ENCODE measurements at places on chromosomes 11 and 22.
A peak's percentile ranks its signal among the peaks of the same experiment; 100 is the strongest.

- DNase-seq: peak; percentile 86
Observed at GRCh38 chr11:78417888-78418583, 416 bp upstream of the GAB2 start.

- DNase-seq: no peak
Observed at GRCh38 chr11:82092904-82093303, 640.8 kb downstream of the FAM181B start.

DNA sequence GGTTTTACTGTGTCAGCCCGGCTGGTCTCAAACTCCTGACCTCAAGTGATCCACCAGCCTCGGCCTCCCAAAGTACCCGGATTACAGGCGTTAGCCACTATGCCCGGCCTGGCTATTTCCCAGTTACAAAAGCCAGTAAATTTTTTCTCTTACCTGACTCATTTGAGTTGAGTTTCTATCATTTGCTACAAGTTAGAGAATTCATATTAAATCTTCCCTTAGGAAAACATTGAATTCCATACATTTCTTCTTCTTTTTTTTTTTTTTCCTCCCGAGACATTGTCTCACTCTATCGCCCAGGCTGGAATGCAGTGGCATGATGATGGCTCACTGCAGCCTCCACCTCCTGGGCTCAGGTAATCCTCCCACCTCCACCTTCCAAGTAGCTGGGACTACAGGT lies 26.0 kb downstream of the CHEK2 start:
- no peak for DNase-seq

DNA sequence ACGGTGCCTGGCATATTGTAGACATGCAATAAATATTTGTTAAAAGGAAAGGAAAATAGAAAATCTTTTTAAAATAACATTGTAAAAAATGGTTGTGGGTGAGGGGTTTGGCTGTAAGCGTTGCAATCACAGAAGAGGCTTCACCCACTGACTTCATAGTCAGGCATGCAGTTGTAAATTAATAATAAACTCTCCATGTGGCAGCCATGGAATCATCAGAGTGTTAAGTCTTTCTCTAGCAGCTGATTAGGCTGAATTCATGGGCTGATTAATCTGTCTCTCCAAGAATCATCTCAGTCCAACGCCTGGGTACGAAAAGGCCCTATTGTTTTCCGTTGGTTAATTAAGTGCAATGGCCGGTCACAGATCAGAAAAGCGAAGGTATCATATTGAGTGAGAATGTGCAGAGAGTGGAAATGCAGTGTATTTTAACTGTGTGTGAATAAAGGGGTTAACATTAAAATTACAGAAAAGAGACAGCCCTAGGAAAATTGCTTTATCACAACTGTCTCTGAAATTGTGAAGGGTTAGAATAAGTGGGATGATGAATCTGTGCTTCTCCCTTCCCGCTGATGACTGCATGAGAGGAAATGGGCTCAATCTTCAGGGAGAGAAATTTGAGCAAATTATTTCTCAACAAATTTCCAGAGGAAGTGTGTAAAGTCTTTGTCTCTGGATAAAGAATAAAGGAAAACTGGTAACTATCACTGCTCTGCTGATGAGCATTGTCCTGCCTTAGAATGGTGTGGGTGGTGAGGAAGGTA lies 269.0 kb downstream of the FAM76B start:
- DNase-seq: no peak

DNA sequence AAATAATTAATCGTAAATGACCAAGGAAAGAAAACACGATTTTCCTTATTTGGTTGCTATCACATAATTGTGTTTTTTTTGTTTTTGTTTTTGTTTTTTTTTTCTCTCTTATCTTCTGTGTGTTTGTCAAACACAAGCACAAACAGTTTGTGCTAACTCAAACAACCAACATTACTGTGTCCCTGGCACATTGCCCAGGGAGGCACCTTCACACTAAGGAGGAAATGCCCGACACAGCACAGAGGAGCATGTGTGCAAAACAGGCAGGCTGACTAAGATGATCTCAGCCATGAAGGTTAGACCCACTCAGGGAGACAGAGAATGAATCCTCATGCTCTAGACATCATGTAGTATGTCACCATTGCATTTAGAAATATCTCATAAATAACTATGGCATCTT lies 130.1 kb downstream of the SOX6 start:
- peak; percentile 43 for DNase-seq

GRCh38 chr11:29756871-29757270 lies 260.0 kb downstream of the KCNA4 start:
- DNase-seq: no peak

DNA sequence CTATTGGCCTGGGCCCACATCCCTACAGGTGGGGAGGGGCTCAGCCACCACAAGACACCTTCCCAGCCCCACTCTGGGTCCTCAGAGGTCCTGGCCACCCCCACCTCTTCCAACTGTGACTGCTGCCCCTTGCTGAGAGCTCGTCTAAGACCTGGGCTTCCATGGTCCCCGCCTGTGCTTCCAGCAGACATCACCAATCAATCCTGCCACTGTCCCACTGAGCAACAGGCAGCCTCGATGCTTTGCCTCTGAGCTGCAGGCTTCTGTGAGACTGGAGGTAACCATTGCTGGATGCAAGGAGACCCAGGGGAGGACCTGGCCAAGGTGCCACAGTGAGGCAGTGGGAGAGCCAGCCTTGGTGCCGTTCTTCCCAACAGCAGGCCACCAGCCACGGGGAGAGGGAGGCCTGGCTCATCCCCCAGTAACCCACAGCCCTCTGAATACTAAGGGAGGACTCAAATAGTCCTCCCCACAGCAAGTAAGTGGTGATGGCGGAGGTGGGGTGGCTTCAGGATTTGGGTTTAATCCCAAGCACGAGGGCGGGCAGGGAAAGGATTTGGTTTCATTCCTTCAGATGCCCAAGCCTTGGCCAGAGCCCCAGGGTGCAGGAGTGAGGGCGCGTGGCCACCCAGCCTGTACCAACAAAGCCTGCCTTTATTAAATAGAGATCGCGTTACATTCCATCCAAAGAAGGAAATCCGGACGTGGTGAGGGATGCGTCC lies 5.5 kb upstream of the FADS3 start:
- no peak for DNase-seq

GRCh38 chr11:36741515-36741914 lies 143.5 kb upstream of the RAG2 start:
- no peak for DNase-seq

DNA sequence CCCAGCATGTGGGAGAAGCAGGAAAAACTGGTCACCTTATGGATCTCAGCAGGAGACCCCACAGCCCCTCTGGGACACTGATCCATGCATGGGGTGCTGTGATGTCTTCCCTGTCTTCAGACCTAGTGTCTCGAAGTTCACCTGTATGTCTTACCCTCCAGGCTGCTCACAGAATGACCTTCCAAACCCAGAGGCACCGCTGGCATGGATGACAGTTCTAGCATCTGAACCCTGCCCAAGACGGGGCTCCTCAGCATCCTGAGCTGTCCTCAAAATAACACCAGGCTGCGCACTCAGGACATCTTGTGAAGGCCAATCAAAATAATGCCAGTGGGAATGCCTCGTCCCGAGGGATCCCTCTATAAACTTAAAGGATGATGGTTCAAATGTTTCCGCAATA lies 824.9 kb downstream of the TBC1D22A start:
- no peak for DNase-seq

DNA sequence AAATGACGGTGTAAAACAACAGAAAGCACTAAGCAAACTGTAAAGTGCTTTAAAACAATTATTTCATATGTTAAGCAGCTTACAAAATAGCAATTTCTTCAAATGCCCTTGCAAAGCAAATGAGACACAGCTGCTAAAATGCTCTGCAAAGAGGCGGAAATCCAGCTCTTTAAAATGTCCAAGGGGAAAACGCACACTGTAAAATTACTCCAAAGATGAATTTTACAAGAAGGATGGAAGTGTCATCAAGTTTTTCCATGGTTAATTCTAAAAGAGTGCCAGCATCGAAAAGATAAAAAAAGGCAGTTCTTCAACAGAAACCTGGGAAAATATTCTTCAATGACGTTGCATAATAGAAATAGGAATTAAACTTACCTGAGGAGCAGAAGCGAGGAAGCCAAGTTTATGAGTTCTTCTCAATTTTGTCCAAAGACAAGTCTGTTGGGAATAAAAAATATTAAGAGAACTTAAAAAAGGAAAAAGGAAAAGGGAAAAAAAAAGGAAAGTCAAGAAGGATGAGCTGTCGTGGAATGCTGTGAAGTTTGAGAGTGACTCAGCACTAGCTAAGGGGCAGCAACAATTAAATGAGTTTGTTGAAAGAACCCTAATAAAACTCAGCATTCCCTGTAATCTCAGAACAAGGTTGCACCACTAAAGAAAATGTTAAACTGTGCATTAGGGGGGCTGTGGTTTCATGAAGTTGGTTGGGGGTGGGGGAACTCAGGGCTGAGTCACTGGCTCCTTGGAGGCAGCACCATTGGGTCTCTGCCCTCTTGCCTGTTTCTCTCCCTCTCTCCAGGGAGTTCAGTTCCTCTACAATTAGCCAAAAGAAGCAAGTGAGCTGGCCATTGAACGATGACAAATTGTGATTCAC lies 64.2 kb upstream of the BLID start:
- DNase-seq: no peak

GRCh38 chr22:32517488-32517887 lies 42.9 kb downstream of the FBXO7 start:
- DNase-seq: no peak

GRCh38 chr22:39773976-39774539 lies 119.5 kb downstream of the ENTHD1 start:
- peak; percentile 27 for DNase-seq

DNA sequence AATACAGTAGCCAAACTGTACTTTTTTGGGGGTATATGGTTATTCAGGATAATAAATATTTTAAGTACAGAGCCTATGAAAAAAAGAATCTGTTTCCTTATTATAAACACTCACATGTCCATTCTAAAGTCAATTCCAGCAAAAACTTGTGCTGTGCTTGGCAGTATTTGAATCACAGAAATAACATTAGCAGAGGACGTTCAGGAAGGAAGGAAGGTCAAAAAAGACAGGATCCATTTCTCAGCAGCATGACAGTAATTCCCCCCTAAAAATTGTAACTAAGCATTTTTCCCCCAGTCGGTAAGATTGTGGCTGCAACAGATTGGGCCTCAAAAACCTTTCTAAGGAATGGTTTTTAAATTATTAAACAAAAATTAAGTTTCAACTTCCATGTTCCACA lies 124.8 kb downstream of the ATG16L2 start:
- no peak for DNase-seq

- DNase-seq: no peak
Observed at GRCh38 chr22:21832291-21833290, 34.9 kb downstream of the MAPK1 start.

GRCh38 chr22:44037519-44038375 lies 13.6 kb downstream of the PARVB start:
- DNase-seq: no peak

DNA sequence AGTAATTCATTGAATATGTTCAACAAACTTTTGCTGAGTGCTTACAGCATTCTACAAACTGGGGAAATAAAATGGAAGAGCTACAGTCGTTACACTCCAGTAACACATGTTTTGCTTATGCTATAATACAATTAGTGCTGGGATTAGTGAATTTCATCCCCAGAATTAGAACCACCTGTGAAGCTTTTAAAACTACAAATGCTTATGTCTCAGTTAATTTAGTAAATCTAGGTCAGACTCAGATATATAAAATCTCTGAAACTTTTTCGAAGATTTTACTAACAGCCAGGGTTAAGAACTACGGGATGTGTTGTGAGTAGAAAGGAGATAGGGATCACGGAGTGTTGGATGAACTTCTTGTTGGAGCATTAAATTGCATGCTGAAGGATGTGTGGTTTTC lies 33.7 kb upstream of the EED start:
- no peak for DNase-seq

- DNase-seq: no peak
Observed at GRCh38 chr22:23012081-23012622, 58.2 kb upstream of the GNAZ start.

GRCh38 chr11:91129596-91129995 lies 906.7 kb upstream of the CHORDC1 start:
- peak; percentile 88 for DNase-seq

DNA sequence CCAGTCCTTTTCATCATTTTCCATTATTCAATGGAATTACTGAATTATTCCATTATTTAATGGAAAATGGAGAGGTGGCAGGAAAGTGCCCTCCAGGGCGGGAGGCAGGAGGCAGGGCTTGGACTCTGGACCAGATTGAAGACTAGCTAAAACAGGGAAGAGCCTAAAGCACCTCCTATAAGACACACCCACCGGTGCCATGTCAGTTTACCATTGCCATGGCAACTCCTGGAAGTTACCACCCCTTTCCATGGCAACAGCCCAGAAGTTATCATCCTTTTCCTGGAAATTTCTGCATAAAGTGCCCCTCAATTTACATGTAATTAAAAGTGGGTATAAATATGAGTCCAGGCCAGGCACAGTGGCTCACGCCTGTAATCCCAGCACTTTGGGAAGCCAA lies 443.7 kb downstream of the TBC1D22A start:
- DNase-seq: no peak

GRCh38 chr11:119371778-119372182 lies 9.7 kb downstream of the USP2 start:
- DNase-seq: peak; percentile 33

DNA sequence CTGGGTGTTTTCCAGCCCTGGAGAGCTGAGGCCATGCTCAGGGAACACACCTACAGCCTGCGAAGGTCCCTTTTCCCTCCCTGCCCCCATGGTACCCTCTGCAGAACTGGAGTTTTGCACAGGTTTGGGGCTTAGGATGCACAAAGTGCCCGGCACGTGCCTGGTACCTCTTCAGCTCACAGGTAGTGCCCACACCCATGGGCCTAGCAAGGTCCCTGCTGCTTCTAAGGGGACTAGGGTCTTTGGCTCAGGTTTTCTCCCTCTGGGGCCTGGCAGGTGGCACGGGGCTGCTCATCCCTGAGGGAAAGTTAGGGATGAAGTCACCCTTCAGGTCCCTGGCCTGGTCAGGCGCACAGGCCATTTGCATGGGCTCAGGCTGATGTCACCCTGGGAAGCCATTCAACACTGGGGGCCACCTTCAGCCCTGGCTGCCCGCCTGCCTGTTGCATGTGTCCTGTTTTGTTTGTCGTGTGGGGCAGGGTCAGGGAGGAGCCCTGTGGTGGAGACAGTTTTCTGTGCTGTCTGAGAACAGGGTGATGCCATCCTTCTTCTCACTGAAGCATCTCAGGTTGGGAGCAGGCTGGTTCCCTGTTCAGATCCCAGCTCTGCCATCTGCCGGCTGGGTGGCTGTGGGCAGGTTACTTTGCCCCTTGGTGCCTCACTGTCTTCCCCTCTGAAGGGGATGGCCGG lies 68.3 kb upstream of the CRYBB3 start:
- no peak for DNase-seq

- DNase-seq: no peak
Observed at GRCh38 chr22:44780876-44781449, 28.6 kb downstream of the ARHGAP8 start.

- no peak for DNase-seq
Observed at GRCh38 chr22:40485813-40486667, 115.6 kb downstream of the SGSM3 start.

- no peak for DNase-seq
Observed at GRCh38 chr11:12890476-12890875, 118.6 kb upstream of the RASSF10 start.

DNA sequence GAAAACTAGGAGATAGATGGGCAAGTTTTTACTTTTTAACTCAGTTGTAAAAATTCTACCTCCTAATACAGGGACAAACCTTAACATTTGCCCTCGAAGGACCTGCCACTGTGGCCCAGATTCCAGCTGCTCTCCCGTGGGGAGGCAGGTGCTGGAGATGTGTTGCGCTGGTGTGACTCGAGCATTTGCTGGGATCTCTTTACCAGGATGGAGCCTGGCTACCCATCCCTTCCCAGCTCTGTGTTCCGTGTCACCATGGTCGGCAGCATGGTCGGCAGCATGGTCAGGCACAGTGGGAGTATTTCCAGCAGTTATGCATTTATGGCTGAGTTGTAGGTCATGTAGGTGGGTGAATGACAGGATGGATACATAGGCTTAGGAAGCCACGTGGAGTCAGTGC lies 41.1 kb downstream of the OTOG start:
- no peak for DNase-seq
